Activated CD8-positive, alpha-beta memory T cell treated with anti-CD3 and anti-CD28 coated beads for 48 hours (primary cell): ENCODE measurements at places on chromosomes 6 and 20.

DNA sequence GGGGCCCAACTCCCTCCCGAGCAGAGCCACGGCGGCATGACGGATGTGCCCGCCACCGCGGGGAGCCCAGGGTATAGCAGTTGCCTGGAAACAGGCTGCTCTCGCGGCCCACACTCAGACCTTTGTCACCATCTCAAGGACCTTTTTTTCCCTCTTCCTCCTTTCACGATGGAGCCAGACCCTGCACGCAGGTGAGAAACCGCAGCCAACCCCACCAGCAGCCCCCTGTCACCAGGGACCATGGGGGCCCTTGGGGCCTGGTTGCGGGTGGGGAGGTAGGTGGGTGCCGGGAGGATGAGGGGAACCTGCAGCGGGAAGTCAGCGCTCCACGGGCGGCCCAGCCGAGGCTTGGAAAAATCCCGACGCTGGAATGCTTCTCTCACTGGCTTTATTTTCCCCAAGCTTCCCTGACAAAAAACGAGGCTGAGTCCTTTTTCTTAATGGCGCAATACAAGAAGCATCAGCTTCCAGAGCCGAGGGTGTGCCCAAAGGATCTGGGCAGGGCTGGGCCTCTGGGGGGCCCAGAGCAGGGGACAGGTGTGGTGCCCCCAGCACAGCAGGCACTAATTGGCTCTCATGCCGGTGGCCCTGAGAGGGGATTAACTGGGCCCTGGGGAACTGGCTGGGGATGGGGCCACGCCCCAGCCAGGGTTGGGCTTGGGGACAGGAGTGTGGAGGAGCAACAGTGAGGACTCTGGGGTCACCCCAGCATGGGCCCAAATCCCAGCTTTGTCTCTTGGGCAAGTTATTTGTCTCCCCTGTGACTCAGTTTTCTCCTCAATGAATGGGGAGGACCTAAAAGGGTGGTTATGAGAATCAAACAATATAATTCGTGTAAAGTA lies 23.9 kb downstream of the NOL4L start:
- DNase-seq, result no peak

- no peak for DNase-seq
Observed at GRCh38 chr6:149230712-149231460, 86.6 kb upstream of the TAB2 start.

- no peak for DNase-seq
Observed at GRCh38 chr20:13510837-13511488, 127.8 kb downstream of the TASP1 start.

DNA sequence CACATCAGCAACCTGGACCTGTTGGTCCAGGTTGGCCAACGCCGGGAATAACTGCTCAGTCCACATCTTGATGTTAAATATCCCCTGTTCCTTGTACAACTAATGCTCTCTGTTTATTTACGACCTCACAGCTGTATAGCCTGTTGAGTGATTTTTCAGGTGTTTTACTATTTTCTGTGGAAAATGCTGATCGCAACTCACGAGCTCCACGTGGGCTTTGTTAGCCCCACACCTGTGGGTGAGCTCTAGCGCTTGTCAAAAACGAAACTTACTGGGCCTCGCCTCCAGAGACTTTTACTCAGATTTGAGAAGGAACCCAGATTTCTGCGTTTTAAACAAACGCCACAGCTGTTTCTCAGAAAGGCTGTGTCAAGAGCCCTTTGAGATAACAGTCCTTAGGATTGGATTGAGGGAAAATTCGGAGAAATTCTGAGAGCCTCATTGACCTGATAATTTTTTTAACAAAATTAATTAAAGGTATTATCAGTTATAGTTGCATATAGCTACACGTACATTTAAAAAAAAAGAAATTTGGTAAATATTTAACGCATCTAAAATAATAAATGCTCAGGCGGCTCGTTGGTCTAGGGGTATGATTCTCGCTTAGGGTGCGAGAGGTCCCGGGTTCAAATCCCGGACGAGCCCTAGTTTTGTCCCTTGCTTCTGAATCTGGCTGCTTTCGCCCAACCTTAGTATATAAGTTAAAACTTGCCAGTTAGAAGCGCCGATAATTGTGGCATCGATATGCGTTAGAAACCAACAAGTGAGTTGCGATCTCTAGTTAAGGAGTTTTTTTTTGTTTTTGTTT lies 16.7 kb downstream of the HMGN4 start:
- DNase-seq, result peak; percentile 43

DNA sequence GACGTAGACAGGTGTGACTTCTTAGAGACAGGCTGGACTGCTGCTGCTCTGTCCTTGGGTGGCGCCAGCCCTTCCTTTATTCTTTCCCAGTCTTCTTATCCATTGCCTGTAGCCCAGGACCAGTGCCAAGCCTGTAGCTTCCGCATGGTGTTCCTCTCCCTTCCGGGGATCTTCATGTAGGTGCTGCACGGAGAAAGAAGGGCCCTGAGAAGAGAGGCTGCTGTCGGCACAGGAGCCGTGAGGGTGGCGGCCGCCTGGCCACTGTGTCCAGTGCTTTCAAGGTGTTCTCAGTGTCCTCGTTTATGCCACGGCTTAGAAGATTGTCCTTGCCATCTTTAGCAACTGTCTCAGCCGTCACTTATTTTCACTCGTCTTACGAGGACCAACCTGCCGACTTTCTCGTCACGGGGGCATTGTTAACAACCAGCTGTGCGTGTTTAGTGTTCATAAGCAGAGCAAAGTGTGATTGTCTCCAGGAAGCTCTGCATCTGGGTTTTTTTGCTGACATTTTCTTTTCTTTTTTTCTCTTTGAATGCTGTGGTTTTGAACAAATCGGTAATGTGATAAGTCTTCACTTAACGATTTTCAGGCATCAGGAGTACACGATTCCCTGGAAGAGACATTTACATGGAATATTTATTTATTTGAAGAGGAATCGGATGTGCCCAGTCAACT lies 61.2 kb downstream of the PPP1R14C start:
- no peak for DNase-seq

- no peak for DNase-seq
Observed at GRCh38 chr6:163412341-163412740, 2.2 kb upstream of the QKI start.

DNA sequence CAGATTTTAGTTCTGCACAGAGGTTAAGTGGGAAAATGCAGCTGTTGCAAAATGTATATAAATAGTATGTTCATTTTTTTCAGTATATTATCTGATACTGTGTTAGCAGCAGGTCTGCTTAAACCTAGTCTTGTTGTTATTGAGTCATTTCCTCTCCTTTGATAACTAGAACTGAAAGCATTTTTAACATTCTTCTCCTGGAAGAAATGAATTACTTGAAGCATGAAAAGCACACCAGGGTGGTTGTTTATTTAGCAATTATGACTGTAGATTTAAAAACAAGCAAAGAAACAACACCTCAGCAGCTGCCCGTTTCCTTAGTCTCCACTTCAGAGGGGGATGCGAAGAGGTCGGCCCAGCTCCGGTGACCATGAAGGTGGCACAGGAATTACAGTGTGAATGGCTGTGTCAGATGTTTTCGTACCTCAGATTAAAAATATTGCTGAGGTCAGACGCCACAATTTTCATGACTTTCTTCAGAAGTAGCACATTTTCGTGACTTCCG lies 53.5 kb downstream of the GOPC start:
- no peak for DNase-seq

GRCh38 chr6:153963352-153963751 lies 75.7 kb upstream of the OPRM1 start:
- no peak for DNase-seq

GRCh38 chr6:131773284-131773950 lies 34.4 kb upstream of the ENPP1 start:
- no peak for DNase-seq

GRCh38 chr6:145544041-145544440 lies 191.3 kb downstream of the EPM2A start:
- no peak for DNase-seq

DNA sequence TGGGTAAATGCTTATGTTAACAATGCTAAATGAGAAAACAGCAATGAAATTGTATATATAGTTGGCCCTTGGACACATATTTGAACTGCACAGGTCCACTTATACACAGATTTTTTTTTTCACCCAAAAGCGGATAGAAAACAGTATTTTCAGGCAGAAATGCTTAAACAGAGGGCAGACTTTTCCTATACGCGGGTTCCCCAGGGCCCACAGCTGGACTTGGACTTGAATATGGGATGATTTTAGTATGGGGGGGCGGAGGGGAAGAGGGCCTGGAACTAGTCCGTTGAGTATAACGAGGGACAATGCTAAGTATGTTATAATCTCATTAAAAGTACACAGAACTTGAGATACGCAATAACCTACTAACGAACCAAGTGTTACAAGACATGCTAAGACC lies 1.1 kb upstream of the PRSS35 start:
- no peak for DNase-seq

GRCh38 chr6:43311666-43312065 lies 3.0 kb upstream of the CRIP3 start:
- no peak for DNase-seq

GRCh38 chr6:157683707-157684106 lies 139.3 kb upstream of the SNX9 start:
- DNase-seq, result no peak

GRCh38 chr6:24584382-24584720 lies 61.6 kb downstream of the KIAA0319 start:
- no peak for DNase-seq

GRCh38 chr6:13611715-13612114 lies 3.4 kb upstream of the NOL7 start:
- DNase-seq, result no peak

- no peak for DNase-seq
Observed at GRCh38 chr20:9978397-9979004, 56.3 kb upstream of the ANKEF1 start.

GRCh38 chr20:24705486-24705885 lies 236.1 kb downstream of the SYNDIG1 start:
- DNase-seq, result no peak

DNA sequence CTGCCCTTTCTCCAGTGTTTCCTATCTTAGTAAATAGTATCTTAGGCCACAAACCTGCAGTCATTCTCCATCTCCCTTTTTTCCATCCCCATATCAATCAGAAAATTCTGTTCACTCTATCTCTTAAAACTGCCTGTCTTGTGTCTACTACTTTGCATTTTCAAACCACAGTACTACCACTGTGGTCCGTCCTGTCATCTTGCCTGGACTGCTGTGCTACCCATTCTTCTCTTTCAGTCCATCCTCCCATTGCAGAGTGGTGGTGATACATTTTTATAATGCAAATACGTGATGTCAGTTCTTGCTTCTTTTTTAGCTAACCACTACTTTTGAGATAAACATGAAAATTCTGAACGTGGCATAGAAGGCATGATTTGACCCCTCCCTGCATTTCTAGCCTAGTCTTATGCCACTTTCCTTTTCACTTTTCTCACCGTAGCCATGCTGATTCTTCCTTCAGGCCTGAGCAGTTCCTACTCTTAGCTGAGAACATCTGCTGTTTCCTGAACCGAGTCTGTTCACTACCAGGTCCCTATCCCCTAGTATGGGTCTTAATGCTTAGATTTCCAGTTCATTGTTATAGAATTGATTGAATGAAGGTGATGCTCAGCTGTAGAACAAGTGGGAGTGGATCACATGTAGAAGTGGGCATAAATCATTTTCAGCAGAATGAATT lies 13.8 kb downstream of the TBPL1 start:
- no peak for DNase-seq

- DNase-seq, result no peak
Observed at GRCh38 chr6:149127212-149127611, 190.3 kb upstream of the TAB2 start.
